ENCODE measurements at places on chromosomes 12 and 14. TPM values are rescaled to one million over a fixed set of nuclear protein-coding genes. Genes with fewer than 3 reads are reported as not detected.

WIF1 gene
- total RNA-seq = 3.3 TPM

TGM1 gene
- total RNA-seq = 0.55 TPM

ANG gene
- 5.3 TPM for total RNA-seq

GDF11 gene
- 6.6 TPM for total RNA-seq

Measured in uterine smooth muscle cell (primary cell).